ENCODE measurements at places on chromosomes 7 and 10.

DNA sequence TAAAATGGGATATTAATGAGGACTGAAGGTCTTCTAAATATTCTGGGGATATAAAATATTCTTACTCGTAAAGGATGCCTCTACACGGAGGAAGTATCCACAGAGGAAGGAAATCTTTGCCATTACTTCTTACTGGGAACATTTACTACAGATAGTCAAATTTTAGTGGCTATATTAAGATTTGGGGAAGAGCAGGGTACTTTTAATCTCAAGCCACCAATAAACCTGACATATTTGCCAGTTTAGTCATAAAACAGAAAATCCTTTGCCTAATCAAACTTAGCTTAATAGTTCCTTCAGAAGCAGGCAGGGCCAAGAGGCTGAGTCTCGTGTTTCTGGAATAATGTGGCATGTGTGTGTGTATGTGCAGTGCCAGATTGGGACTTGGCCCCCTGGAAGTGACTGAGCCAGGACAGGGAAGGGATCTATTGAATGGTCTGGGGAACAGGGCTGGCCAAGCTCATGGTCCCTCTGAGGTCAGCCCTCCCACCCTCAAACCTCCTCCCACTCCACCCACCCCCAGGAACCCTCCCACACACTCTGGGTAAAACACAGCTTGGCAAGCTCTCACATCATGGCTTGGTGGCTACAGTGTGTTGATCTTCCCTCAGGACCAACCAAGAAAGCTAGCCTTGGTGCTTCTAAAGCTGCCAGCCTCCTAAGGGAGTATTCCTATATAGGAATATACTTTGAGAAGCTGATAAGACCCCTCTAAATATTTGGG is 1.6 kb upstream of the PIK3CG start:
- no peak for DNase-seq

DNA sequence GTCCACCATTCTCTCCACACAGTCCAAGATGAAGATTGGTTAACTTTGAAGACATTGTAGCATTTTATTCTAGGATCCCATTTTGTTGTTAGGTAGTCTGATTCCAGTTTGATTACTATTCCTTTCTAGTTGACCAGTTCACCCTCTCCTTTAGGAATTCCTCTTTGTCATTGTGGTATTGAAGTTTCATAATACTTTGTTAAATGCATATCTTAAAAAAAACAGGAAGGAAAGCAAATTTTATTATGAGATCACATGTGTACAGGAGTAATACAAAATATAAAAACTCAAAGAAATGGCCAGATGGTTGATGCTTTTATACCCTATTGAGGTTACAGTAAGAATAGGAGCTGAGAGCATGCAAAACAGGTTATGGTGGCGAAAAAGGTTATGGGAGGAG is 15.5 kb upstream of the SEMA3C start:
- DNase-seq: no peak

GRCh38 chr10:133104068-133104962 is 16.6 kb downstream of the ADGRA1 start:
- DNase-seq: no peak

DNA sequence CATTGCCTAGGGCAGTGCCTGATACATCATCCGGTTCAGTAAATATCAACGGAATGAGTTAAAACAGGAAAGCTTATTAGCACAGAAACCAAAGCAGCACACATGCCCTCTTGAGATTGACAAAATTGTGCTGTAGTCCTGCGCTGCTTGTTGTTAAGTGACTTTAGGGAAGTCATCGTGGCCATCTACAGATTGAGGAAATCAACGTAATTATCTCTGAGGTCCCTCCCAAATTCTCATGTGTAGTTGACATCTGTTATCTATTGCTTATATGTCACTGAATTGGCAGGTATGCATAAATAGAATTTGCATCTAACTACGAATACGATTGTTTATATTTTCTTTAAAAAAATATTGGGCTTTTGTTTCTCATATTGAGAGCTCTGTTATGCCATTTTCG is 3.5 kb upstream of the GNB2 start:
- no peak for DNase-seq

GRCh38 chr10:122044713-122045112 is 55.8 kb downstream of the TACC2 start:
- no peak for DNase-seq

- no peak for DNase-seq
Measured at GRCh38 chr10:26475386-26475785, 37.2 kb downstream of the APBB1IP start.

- no peak for DNase-seq
Measured at GRCh38 chr10:123459371-123460091, 206.6 kb upstream of the GPR26 start.

DNA sequence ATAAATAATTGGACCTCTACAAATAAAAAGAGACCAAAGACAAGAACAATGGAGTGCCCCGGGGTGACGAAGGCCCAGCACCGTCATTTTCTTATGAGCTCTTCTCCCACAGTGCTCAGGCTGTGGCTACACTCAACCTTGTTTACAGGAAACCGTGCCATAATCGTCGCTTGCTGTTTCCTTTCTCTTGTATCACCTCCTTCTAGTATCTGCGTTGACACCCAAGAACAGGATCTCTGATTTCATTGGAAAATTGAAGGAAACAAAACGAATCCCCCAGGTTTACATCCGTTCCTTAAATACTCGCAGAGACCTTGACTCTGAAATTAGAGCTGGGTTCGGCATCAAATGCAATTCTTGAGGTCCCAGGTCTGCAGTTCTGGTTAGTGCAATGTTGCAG is 1.7 kb upstream of the IGFBP3 start:
- DNase-seq: no peak

GRCh38 chr7:18902892-18903291 is 214.5 kb downstream of the TWIST1 start:
- no peak for DNase-seq

GRCh38 chr7:42915356-42915755 is 3.5 kb upstream of the C7orf25 start:
- DNase-seq: no peak

DNA sequence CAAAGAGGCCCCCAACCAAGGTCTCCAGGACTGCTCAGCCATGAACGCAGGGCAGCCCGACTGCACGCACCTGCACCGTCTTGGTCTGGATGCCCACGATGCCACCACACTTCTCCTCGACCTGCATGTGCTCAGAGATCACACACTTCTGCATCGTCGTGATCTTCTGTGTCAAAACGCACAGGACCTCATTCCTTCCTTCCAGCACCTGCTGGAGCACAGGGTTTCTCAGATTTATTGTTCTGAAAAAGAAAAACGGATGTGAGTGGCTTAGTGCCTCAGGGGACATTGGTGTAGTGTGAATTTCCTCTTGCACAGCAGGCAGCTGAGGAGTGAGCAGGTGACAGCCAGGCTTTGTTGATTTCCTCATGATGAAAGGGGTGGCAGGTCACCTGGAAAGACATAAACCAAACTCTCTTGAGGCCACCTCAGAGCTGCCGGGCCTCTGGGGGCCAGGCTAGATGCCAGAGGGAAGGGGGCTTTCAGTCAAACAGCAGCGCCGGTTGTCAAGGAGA is 38.2 kb downstream of the GSDME start:
- DNase-seq: no peak

Measured in naive thymus-derived CD4-positive, alpha-beta T cell (primary cell).